Activated T-helper 2 cell treated with anti-CD3 and anti-CD28 coated beads, Interferon-gamma antibody, Interleukin-2, Interleukin-4, amounts not matched to agents 10 μg/mL and 5 μg/mL and 100 μg/mL, durations not matched to agents 14 hours and 24 hours and 36 hours (primary cell): ENCODE measurements at places on chromosomes 12 and 14. TPM values are rescaled to one million over a fixed set of nuclear protein-coding genes. Genes with fewer than 3 reads are reported as not detected.

The STAT6 gene
- total RNA-seq = 333 and 341 TPM in 2 replicates

The GPR162 gene
- 0.11 and 0.30 TPM in 2 replicates for total RNA-seq

The HELB gene
- total RNA-seq = 17.1 and 18.2 TPM in 2 replicates

The LPAR5 gene
- 3.6 and 4.1 TPM in 2 replicates for total RNA-seq

The CCDC175 gene
- total RNA-seq = not detected in 2 replicates

The HVCN1 gene
- total RNA-seq = 9.7 TPM in 2 replicates

The CAPZA3 gene
- total RNA-seq = not detected in 2 replicates

The WNT5B gene
- 0.76 and 0.82 TPM in 2 replicates for total RNA-seq

The ANKRD9 gene
- 16.9 and 17.0 TPM in 2 replicates for total RNA-seq

The PMCH gene
- 210 and 221 TPM in 2 replicates for total RNA-seq

The FBRSL1 gene
- 66.0 and 67.3 TPM in 2 replicates for total RNA-seq

The C1RL gene
- 20.2 and 28.7 TPM in 2 replicates for total RNA-seq

The NT5DC3 gene
- 10.9 and 12.0 TPM in 2 replicates for total RNA-seq

The KCNK13 gene
- 0.18 TPM in 1 of 2 replicates, not detected in the other for total RNA-seq

The ASCL1 gene
- total RNA-seq = not detected in 2 replicates

The CNPY2 gene
- total RNA-seq = 160 and 165 TPM in 2 replicates

The GNS gene
- total RNA-seq = 33.9 and 38.2 TPM in 2 replicates
